ENCODE measurements at places on chromosomes 6 and 20. TPM values are rescaled to one million over a fixed set of nuclear protein-coding genes. Genes with fewer than 3 reads are reported as not detected.

JPH2 gene
- not detected for total RNA-seq

ARMC12 gene
- 0.24 TPM for total RNA-seq

ERVFRD-1 gene
- not detected for total RNA-seq

CCM2L gene
- not detected for total RNA-seq

HIVEP1 gene
- total RNA-seq, result 69.8 TPM

RAMACL gene
- 0.29 TPM for total RNA-seq

APOBEC2 gene
- total RNA-seq, result not detected

LY6G6F gene
- not detected for total RNA-seq

SGK2 gene
- 0.17 TPM for total RNA-seq

DNAAF9 gene
- total RNA-seq, result 0.98 TPM

SIRPA gene
- not detected for total RNA-seq

TCF15 gene
- total RNA-seq, result not detected

CRISP2 gene
- total RNA-seq, result not detected

- DNase-seq, result no peak
Observed at GRCh38 chr20:5835321-5835821, 85.2 kb downstream of the SHLD1 start.

DNA sequence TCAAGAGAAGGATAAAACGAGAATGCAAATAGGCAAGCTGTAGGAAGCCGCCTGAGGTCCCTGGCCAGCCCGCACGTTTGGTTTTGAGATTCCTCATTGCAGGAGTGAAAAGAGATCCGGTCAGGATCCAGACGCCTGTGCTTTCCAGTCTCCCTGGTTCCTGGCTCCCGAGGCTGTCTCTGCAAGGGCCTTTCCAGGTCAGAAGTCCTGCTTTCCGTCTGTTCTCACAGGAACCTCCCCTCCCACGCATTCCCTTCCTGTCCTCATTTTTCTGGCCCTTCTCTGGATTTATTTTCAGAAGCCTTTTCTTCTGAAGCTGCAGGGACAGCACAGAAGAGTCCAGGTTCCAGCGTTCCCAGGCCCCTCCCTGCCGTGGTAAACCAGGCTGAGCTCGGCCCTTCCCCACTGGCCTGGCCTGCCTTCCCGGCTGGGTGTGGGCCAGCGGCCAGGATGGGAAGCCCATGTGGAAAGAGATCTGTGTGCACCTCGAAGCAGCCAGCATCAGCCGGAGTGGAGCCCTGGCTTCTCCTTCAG lies 54.0 kb downstream of the TMEM242 start:
- DNase-seq, result no peak

DNA sequence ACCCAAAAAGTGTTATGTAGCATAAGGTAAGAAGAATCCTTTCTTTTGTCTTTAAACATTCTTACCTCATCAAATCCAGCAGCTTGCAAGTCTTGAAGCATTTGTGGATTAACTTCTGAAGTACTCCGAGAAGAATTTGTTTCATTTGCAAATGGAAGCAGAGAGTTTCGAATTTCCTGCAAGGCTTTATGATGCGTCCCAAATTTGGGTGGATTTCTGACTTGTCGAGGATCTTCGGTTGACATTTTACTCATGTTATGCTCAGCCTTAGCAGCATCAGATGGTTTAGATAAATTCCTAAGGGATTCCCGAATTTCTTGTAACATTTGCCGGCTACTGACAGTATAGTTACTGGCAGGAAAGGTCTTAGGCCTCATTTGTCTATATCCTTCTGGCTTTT lies 16.2 kb downstream of the LATS1 start:
- DNase-seq, result no peak

DNA sequence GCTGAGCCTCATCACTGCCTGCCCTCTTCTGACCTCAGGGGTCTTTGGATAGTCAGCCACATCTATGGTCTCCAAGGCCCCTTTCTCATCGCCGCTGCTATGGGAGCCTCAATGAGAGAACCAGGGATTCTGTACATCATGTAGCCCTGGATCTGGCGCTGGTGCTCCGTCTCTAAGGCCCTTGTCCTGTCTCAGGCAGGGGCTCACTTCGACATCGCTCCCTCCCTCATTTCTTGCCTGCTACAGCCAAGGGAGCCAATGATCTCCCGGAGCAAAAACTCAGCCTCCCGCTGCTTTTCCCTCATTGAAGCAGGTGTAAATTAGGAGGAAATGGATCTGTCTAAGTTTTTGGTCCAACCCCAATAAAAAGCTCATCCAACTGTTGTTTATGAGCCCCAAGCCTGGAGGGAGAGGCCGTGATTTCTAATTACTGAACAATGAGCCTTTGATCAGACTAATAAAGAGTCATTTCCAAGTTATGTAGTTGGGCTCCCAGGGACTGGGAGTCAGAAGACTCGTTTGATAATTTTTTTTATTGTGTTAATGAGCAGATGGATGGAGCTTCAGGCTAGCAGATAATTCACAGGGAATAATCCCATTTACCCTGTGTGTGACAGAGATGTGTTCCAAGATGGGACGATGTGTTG lies 30.9 kb downstream of the LBP start:
- no peak for DNase-seq

GRCh38 chr6:130692659-130693058 lies 134.5 kb upstream of the SMLR1 start:
- DNase-seq, result no peak

GRCh38 chr6:149600508-149600907 lies 34.3 kb downstream of the GINM1 start:
- DNase-seq, result no peak

DNA sequence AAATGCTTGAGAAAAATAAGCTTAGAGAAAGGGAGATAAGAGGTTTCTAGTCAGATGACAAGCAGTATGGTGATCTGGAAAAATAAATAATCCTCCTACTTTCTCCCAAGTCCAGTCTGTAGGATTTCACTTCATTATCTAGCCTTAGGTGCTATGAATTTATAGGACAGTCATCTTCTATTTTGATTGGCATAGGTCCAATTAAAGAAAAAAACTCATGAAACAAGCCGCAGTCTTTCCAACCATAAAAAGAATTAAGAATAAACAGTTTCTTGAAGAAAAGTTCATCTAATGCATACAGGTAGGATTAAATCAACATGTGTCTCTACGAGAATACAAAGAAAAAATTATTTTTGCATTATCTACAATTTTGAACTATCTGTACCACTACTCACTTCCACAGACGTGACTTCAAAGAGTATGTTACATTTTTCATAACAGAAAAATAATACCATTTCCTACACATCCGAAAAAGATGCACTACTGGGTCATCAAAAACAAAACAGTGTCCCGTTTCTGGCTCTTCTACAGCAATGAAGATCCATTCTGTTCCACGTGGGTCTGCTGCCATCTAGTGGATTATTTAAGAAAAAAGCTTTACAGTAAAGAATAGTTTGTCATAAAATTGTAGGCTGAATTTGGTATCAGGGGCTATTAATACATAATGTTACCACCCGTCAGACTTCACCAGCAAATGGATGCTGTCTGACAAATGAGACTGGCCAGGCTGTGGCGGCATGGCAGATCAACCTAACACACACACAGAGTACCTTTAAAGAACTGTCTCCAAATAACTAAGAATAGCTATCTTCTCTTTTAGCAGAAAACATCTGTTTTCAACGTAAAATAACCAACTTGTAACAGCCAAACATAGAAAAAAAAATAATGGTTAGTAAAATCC lies 28.9 kb downstream of the STX7 start:
- DNase-seq, result peak; percentile 19

GRCh38 chr20:56454754-56455153 lies 13.7 kb upstream of the RTF2 start:
- no peak for DNase-seq

GRCh38 chr20:63520504-63520933 lies at the start of gene PPDPF:
Gene PPDPF, plus strand, starts transcription at chr20:63520765. Its CDS starts 544 bp downstream, at chr20:63521309.
- DNase-seq, result peak; percentile 81

DNA sequence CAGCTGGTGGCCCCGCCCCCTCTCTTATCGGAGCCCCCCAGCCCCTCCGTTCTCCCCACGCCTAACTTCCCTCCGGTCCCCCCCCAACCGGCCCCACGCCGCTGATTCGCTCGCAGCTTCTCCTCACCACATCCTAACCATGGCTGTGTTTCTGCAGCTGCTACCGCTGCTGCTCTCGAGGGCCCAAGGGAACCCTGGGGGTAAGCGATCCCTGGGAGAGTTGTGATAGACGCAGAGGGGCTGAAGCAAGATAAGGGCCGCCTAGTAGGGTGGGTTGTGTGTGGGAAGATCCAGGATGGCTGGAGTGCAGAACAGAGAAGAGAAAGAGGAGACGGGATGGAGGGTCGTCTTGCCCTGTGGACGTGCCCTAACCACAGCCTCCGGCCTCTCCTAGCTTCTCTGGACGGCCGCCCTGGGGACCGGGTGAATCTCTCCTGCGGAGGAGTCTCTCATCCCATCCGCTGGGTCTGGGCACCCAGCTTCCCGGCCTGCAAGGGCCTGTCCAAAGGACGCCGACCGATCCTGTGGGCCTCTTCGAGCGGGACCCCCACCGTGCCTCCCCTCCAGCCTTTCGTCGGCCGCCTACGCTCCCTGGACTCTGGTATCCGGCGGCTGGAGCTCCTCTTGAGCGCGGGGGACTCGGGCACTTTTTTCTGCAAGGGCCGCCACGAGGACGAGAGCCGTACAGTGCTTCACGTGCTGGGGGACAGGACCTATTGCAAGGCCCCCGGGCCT lies at the start of gene MPIG6B:
MPIG6B (plus strand) TSS at position 129 of the 735 bp plus-strand sequence; CDS start at position 140, 11 bp downstream.
- no peak for DNase-seq

DNA sequence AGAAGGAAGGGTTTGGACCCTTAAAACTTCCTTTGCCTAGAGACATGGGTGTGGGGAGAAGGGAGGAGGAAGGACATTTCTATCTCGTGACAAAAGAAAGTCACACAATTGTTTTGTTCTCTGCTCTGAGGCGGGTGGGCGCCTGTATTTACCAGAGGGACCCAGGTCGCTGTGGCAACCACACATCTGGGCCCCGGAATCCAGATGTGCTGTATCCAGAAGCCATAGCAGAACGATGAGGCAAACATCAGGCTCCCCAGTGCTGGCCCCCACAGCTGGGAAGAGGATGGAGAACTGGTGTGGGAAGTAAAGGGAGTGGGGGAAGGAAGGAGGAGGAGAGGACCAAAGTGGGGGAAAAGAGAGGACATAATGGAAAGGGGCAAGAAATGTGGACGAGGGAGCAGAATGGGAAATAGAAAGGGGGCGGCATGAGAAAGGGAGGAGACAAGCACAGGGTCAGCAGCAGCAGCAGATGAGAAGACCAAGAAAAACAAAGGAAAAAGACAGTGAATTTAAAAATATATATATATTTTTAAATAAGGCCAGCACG lies 3.4 kb upstream of the TNXB start:
- DNase-seq, result no peak

- DNase-seq, result no peak
Observed at GRCh38 chr20:20096421-20096820, 44.1 kb downstream of the CFAP61 start.

DNA sequence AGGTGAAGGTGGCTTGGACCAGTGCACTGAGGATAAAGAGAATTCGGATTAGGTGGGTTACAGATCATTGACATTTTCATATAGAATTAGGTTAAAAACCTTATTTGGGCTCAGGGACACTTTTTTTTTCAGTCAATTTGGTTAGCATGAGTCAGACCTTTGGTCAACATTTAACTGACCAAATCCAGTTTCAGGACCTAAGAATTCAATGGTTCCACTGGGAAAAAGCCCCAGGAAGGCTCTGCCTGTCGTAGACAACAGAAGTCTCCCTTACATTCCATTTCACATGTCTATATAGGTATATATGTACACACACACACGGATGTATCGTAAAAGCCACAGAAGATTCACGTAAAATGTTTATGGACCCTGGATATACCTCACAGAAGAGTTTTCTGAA lies 184.2 kb upstream of the RREB1 start:
- DNase-seq, result no peak

DNA sequence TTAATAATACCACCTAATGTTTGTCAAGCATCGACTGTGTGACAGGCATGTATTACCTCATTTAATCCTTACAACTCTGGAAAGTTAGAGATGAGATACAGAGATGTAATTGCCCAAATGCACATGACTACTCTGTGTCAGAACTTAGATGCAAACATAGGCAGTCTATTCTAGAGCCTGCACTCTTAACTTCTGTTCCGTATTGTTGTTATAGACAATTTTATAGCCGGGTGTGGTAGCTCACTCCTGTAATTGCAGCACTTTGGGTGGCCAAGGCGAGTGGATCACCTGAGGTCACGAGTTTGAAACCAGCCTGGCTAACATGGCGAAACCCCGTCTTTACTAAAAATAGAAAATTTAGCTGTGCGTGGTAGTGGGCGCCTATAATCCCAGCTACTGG lies 15.0 kb downstream of the IFT52 start:
- DNase-seq, result no peak

DNA sequence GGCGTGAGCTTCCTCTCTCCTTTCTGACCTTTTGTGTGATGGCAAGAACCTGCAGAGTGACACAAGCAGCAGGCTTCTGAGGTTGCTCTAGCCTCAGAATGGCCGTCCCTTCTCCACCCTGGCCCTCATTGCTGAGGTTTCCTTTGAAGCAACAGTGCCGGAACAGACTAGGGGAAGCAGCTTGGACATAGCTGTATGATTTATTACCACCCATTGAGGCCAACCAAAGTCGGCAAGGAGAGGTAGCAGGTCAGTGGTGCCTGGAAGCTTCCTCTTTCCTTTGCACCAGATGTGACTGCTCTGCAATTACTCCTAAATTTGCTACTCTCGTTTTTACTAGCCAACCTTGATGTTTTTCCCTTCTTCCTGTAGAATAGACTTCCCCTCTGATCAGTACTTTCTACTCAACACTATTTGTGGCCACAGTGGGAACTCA lies 31.4 kb downstream of the PTPN1 start:
- DNase-seq, result no peak

- DNase-seq, result no peak
Observed at GRCh38 chr6:54320871-54321270, 12.6 kb downstream of the TINAG start.

GRCh38 chr6:170165471-170166117 lies 125.3 kb downstream of the DLL1 start:
- no peak for DNase-seq

GRCh38 chr6:36248980-36249379 lies 20.9 kb upstream of the PNPLA1 start:
- DNase-seq, result no peak

GRCh38 chr20:9119776-9120175 lies 50.9 kb downstream of the PLCB4 start:
- no peak for DNase-seq

DNA sequence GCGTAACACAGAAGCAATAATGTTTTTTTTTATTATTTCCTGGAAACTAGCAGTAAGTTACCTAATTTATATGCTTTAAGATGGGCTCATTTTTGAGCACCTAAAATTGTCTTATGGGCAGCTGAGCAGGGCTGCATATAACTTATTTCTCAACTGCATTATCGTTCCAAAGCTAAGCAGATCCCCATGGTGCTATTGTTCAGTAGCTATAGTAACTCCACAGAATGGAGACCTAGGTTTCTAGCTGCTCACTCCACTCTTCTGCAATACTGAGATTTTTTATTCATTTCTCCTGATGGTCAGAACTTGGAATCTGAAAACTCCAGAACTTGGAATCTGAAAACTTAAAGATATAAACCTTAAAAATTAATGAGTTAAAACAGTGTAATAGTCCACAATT lies 18.7 kb downstream of the CRISP1 start:
- DNase-seq, result no peak

DNA sequence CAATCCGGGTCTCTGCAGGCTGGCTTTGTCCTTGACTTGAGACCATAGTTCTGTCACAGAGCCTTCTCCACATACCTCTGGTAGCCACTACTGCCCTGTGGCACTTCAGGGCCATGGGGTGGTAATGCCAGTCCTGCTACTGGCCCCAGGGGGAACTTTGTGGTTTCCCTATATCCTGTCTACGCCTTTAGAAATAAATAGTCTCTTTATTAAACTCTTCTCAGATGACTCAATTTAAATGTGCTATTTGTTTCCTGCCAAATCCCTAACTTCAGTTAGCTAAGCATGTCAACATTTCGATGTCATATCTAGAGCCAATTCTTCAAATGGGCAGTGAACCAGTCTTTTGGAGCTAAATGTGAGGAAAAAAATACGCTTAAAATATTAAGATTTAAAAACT lies 60.1 kb downstream of the SEL1L2 start:
- no peak for DNase-seq

Data from activated T-helper 1 cell treated with anti-CD3 and anti-CD28 coated beads, Interleukin-12 subunit alpha, Interleukin-12 subunit beta, Interleukin-2, Interleukin-4 antibody, amounts not matched to agents 30 ng/mL and 10 ng/mL and 1 ng/mL, durations not matched to agents 14 hours and 24 hours and 36 hours (primary cell).